NCI-H1417 treated with DMSO at 0.1 percent for 48 hours (cell line): ENCODE measurements at places on chromosomes 11 and 22.

DNA sequence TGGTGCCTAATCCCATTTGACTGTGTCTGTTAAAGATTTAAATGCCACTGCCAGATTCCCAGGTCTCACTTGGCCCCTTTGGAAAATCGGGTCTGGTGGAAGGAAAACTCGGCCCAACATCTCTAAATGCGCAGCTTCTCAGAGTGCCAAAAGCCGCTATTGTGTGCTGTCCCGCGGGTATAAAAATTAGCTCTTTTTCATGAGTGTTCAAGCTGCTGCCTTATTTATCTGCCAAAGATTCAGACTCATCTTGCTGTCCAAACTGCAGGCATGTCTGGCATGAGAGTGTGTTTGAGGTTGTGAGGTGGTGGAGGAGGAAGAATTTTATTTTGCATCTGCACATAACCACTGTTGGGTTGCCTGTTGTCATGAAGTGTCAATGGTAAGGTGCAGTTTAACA is 91.4 kb downstream of the NELL1 start:
- no peak for DNase-seq

DNA sequence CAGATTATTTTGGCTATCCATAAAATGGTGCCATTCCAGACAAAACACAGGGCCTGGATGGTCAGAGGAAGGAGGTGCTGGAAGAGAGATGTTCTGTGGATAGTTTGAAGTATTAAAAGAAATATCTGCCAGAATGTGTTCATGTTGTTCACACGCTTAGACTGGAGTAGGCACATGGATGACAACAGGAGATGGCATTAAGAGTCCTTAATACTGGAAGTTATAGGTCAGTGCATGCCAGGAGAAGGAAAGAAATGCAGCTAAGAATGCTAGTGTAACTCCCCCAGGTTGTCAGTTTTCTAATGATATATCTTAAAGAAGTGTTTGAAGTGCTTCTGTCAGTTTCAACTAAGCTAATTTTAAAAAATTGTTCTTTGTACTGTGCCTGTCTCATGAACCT is 20.2 kb downstream of the KREMEN1 start:
- DNase-seq = no peak

DNA sequence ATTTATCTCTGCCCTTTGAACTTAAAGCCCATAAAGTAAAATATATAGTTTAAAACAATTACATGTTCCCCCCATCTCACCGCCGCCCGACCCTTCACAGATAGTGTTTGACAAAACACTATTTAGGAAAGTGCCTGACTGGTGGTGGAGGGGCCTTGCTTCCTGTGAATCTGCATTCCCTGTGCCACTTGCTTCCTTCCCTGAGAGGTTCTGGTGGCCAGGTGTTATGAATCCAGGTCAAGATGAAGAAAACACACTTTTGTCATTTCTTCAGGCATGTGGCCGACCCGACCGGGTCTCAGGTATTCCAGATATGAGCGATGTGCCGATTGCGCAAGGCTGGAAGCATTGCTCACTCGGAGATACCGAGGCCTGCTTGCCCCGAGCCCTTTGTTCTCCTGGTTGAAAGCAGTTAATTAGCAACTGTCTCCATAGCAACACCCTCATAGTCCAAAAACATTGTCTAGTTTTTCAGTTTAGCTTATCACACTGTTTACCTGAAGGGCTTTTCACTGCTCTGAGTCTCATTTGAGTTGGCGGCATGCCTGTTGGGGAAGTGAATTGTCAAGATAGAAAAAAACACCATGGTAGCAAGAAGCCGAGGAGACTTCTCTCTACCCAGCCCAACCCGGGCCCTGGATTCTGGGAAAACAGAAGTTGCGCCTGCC is 128.3 kb downstream of the TEAD1 start:
- peak; percentile 89 for DNase-seq

- no peak for DNase-seq
Observed at GRCh38 chr11:105023003-105023402, at the start of gene CASP5. TSS of gene CASP5 (minus strand) at chr11:105023168. CDS start at chr11:105023136, 32 bp downstream.

- DNase-seq = no peak
Observed at GRCh38 chr11:131877246-131877942, 507.0 kb downstream of the NTM start.

DNA sequence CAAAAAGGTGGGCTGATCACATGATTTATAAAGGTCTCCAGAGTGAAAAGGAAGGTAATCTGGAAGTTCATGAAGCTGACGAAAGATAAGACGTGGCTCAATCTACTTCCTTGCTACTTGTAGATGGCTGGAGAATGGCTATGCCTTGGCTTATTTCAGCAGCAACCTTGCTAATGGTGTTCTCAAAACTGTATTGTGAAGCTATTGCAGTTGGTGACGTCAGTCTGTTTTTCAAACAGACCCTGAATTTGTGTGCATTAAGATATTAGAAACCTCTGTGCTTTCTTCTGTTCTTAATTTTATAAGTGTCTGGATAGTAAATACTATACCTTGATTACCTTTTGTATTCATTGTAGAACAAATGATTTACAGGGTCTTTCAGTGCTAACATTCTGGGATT is 58.3 kb upstream of the C11orf87 start:
- DNase-seq = no peak

GRCh38 chr11:116467823-116468222 is 305.0 kb downstream of the BUD13 start:
- DNase-seq = no peak

- no peak for DNase-seq
Observed at GRCh38 chr11:80388536-80388935, 947.7 kb upstream of the TENM4 start.

- DNase-seq = no peak
Observed at GRCh38 chr11:12694183-12694531, 19.9 kb downstream of the TEAD1 start.
